Progenitor cell of endocrine pancreas (in vitro differentiated cells): ENCODE measurements at places on chromosomes 7 and 10. TPM values are rescaled to one million over a fixed set of nuclear protein-coding genes. Genes with fewer than 3 reads are reported as not detected.

LRGUK gene
- 2.6 and 2.9 TPM in 2 replicates for total RNA-seq

MPP7 gene
- 17.1 and 17.5 TPM in 2 replicates for total RNA-seq

OPN4 gene
- total RNA-seq: not detected in 2 replicates

CACNA2D1 gene
- 25.1 and 27.4 TPM in 2 replicates for total RNA-seq

SPDYE11 gene
- total RNA-seq: 0.22 TPM in 1 of 2 replicates, not detected in the other

FGFBP3 gene
- total RNA-seq: 5.9 and 6.2 TPM in 2 replicates

RNF133 gene
- total RNA-seq: not detected in 2 replicates

SPDYE17 gene
- not detected in 2 replicates for total RNA-seq

GALNT17 gene
- 3.9 and 4.9 TPM in 2 replicates for total RNA-seq

NSUN5 gene
- 35.2 and 36.8 TPM in 2 replicates for total RNA-seq

- H3K27me3 ChIP-seq: peaks cover 85% of the 10 kb centered on the region
- no peak overlapping the region for H3K4me3 ChIP-seq
- H3K27ac ChIP-seq: no peak overlapping the region
- DNase-seq: no peak
Measured at GRCh38 chr10:11011984-11012383, 5.7 kb upstream of the CELF2 start.

DNA sequence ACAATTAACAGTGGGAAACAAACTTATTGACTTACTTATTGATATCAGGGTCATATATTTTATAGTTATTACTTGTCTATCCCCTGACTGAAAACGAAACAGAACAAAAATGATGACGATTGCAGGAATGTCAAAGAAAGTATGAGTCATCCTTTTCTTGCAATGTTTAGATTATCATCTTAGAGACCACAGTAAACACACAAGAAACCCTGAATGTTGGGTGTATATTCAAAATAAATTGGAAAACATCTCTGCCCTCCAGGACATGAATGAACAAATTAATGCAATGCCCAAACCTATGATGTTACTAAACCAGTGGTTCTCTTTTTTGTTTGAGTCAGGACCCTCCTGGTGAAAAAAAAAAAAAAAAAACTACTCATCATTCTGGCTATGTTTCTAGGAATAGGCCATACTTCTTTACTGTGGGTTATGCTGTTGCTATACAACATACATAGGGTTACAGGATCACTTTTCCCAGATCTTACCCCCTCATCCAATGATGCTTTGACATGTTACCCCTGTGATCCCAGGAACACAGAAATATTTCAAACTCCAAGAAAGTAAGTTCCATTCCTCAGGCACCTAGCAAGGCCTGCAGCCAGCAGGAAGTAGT is 623.4 kb upstream of the IGFBP3 start:
- DNase-seq: no peak
- H3K36me3 ChIP-seq: no peaks in the 10 kb centered on the region
- H3K27ac ChIP-seq: no peak overlapping the region

DNA sequence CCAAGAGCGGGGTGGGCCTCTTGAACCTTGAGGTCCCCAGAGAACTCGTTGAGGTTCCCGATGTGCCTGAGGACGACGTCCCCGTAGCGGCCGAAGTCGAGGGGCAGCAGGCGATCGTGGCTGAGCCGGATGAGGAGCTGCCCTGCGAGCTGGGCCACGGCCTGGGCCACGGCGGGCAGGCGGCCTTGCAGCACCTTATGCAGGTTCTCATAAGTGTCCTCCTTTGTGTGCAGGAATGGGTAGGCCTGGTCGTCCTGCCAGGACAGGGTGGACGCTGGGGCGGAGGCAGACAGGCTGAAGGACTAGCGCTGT is 14.2 kb downstream of the TFR2 start:
- H3K36me3 ChIP-seq: peaks cover 4% of the 10 kb centered on the region
- H3K4me3 ChIP-seq: no peak overlapping the region
- H3K27ac ChIP-seq: no peak overlapping the region
- H3K4me1 ChIP-seq: no peaks in the 10 kb centered on the region

GRCh38 chr10:4533621-4534020 is 292.4 kb upstream of the AKR1E2 start:
- no peaks in the 10 kb centered on the region for H3K4me1 ChIP-seq
- DNase-seq: no peak
- H3K4me3 ChIP-seq: no peak overlapping the region
- no peaks in the 10 kb centered on the region for H3K27me3 ChIP-seq
- no peaks in the 10 kb centered on the region for H3K36me3 ChIP-seq

- no peak overlapping the region for H3K4me3 ChIP-seq
- no peak for DNase-seq
- H3K4me1 ChIP-seq: peaks cover 20% of the 10 kb centered on the region
Measured at GRCh38 chr7:130887182-130887956, 153.4 kb upstream of the KLF14 start.

GRCh38 chr7:115988401-115988800 is 42.2 kb downstream of the TFEC start:
- no peaks in the 10 kb centered on the region for H3K36me3 ChIP-seq
- no peaks in the 10 kb centered on the region for H3K4me1 ChIP-seq
- DNase-seq: no peak
- no peak overlapping the region for H3K27ac ChIP-seq
- H3K27me3 ChIP-seq: no peaks in the 10 kb centered on the region
- H3K4me3 ChIP-seq: no peak overlapping the region

- H3K27ac ChIP-seq: peak overlapping the region; percentile 91
- no peaks in the 10 kb centered on the region for H3K27me3 ChIP-seq
- DNase-seq: no peak
- H3K4me1 ChIP-seq: peaks cover 23% of the 10 kb centered on the region
- peaks cover 14% of the 10 kb centered on the region for H3K36me3 ChIP-seq
Measured at GRCh38 chr10:96863922-96864543, 31.9 kb downstream of the LCOR start.

DNA sequence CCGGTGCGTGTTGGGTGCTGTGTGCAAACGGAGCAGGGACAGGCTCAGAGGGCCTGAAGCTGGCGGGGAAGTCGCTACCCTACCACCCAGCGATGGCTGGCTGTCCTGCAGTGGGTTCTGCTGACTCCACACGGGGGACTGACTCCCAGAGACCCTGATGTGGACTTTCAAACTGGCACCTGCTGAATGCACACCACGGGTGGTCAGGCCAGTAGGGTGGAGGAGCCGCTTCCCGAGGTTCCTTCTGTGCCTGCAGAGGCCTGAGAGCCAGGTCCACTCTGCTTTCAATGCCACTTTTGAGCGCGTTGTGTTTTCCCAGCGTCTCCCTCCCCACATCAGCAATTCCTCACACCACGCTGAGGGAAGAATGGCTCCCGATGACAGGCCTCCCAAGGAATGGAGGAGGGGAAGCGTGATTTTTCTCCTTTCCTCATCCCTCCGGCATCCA is 135.3 kb downstream of the ADARB2 start:
- H3K4me1 ChIP-seq: peaks cover 4% of the 10 kb centered on the region
- H3K4me3 ChIP-seq: no peak overlapping the region
- no peak overlapping the region for H3K27ac ChIP-seq
- DNase-seq: no peak
- no peaks in the 10 kb centered on the region for H3K36me3 ChIP-seq

DNA sequence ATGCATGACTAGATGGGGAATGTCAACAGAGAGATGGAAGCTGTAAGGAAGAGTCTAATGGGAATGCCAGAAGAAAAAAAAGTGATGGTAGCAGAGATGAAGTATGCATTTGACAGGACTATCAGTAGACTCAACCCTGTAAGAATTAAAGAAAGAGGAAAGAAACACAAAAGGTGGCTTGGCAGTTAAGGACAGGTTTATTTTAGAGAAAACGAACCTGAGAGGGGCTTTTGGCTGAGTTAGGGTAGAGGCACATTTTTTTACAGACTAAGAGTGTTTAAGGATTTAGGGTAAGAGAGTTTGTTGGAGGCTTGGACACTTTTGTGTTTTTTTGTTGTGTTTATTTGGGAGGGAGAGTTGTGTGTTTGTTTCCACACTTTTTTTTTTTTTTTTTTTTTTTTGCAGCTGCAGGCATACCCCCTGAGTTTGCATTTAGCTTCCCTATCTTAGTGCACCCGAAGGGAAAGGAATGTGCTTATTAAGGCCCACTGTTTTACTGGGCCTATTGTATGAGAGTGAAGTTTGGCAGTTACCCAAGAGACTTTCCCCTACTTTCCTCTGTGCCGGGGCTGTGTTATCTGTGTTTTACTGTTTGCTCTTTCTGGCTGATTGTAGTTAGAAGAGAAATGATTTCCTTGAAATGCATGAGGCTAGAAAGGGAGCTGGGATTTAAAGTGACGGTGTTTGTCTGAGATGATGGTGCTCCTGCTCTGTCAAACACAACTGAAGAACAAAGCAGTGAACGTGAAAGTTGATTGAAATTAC is 32.0 kb downstream of the NPVF start:
- H3K4me3 ChIP-seq: peak overlapping the region; percentile 16
- peak overlapping the region; percentile 39 for H3K27ac ChIP-seq
- no peaks in the 10 kb centered on the region for H3K27me3 ChIP-seq
- peaks cover 7% of the 10 kb centered on the region for H3K4me1 ChIP-seq

DNA sequence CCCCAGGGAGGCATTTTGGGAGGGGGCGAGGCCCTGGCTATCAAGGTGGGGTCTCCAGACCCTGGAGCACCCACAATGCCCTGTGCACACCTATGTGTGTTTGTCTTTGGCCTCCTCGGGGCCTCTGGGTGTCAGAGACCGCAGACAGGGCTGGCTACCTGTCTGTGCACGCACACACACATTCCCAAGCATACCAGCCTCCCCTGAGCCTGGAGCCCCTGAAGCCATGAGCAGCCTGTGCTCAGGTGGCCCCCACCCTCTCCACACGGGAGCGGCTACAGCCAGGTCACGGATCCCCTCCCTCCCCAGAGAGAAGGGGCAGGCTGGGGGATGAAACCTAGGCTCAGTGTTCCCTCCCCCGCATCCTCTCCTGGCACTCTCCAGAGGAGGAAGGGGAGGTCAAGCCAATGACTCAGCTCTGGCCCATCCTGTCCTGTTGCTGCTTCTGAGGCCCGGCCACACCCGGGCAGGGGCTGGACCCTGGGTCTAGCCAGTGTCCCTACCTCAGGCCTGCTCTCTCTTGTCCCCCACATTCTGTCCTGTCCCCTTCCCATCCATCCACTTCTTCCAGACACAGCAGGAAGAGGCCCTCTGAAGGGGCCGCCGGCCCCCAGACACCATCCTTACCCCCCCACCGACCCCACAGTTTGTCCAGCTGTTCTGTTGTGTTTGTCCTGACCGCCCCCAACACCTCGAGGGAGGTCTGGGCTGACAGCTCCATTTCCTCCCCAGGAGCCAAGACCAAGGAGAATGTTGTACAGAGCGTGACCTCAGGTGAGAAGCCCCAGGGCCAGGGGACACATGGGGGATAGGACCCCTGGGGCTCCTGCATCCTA is 720 bp downstream of the SNCG start:
- no peak for DNase-seq
- peak overlapping the region; percentile 51 for H3K4me3 ChIP-seq
- no peaks in the 10 kb centered on the region for H3K27me3 ChIP-seq
- peaks cover 29% of the 10 kb centered on the region for H3K4me1 ChIP-seq
- H3K27ac ChIP-seq: peak overlapping the region; percentile 95
- no peaks in the 10 kb centered on the region for H3K36me3 ChIP-seq

DNA sequence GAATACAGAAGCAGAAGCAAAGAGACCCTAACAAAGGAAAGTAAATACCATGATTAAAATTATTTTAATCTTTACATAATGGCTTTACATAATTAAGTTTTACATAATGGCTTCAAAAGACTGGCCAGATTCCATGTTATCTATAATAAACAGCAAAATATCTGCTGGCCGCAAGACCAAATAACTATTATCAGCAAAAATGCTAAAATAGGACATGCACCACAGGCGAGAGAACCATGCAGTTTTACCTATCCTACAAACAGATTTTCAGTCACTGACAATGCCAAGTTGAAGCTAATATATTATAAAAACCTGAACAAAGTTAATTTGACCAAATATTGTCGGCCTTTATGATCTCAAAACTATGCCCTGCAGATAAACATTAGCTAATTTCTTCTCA is 34.2 kb upstream of the ANLN start:
- peaks cover 21% of the 10 kb centered on the region for H3K4me1 ChIP-seq
- no peak overlapping the region for H3K27ac ChIP-seq
- no peak overlapping the region for H3K4me3 ChIP-seq
- no peaks in the 10 kb centered on the region for H3K27me3 ChIP-seq

- DNase-seq: no peak
- peaks cover 13% of the 10 kb centered on the region for H3K27me3 ChIP-seq
- no peaks in the 10 kb centered on the region for H3K36me3 ChIP-seq
- peaks cover 4% of the 10 kb centered on the region for H3K4me1 ChIP-seq
- no peak overlapping the region for H3K4me3 ChIP-seq
Measured at GRCh38 chr10:1468811-1469210, 268.5 kb downstream of the ADARB2 start.

- DNase-seq: no peak
- H3K27me3 ChIP-seq: peaks cover 3% of the 10 kb centered on the region
- H3K36me3 ChIP-seq: no peaks in the 10 kb centered on the region
- H3K4me1 ChIP-seq: peaks cover 11% of the 10 kb centered on the region
- peak overlapping the region; percentile 25 for H3K27ac ChIP-seq
Measured at GRCh38 chr7:130912082-130912861, 178.3 kb upstream of the KLF14 start.

DNA sequence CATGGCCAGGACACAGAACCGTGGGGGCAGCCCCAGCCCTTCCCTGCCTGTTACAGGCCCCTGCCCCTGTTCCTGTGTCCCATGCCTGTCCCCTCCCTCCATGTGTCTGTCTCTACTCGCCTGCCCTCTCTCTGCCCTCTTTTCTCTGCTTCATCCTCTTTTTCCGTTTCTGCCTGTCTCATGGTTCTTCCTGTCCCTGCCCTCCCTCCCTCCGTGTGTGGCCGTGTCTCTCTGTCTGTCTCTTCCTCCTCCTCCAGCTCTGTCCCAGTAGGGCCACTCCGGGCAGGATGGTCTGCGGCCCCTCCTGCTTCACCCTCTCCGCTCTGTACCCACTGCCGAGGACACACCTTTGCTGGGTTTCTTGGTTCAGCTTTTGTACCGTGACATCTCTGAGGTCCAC is 137.4 kb downstream of the FAM53B start:
- H3K36me3 ChIP-seq: no peaks in the 10 kb centered on the region
- H3K27ac ChIP-seq: no peak overlapping the region

DNA sequence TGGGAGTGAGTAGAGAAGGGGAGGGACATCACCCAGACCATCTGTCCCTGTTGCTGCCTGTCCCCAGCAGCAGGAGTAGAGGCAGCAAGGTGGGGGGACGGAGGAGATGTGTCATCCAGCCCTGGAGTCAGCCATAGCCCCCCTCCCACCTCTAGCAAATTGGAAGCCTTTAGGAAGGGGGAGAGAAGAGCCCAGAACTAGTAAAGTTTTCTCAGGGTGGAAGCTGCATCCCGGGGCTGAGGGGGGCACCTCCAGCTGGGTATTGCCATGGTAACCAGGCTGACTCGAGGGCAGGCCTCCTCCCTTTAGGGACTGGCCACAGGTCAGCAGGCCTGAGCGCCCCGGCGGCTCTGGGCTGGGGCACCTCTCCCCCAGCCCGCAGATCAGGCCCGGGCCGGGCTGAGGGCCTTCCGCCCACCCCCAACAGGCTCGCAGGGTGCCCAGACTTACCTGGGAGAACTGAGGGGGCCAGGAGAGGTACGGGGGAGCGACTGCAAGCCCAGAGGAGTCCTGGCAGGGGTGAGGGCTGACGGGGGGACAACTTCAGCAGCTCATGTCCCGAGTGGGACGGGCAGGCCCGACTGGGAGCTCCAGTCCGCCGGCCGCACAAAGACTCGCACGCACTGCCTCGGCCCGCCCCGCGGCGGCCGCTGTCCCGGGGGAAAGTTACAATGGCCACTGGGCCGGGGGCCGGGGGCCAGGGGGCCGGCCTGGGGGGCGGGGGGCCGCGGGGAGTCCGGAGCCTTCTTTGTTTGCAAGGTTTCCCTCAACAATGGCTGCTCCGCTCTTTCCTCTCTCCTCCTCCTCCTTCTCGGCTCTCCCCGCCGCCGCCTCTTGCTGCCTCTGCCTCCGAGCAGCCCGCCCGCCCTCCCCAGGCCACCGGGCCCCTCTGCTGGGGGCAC is 6.0 kb downstream of the LDB1 start:
- peak overlapping the region; percentile 90 for H3K4me3 ChIP-seq
- H3K27me3 ChIP-seq: no peaks in the 10 kb centered on the region
- peaks cover 10% of the 10 kb centered on the region for H3K36me3 ChIP-seq
- peak; percentile 17 for DNase-seq
- H3K27ac ChIP-seq: peak overlapping the region; percentile 97
